ENCODE measurements at places on chromosomes 12 and 14.

DNA sequence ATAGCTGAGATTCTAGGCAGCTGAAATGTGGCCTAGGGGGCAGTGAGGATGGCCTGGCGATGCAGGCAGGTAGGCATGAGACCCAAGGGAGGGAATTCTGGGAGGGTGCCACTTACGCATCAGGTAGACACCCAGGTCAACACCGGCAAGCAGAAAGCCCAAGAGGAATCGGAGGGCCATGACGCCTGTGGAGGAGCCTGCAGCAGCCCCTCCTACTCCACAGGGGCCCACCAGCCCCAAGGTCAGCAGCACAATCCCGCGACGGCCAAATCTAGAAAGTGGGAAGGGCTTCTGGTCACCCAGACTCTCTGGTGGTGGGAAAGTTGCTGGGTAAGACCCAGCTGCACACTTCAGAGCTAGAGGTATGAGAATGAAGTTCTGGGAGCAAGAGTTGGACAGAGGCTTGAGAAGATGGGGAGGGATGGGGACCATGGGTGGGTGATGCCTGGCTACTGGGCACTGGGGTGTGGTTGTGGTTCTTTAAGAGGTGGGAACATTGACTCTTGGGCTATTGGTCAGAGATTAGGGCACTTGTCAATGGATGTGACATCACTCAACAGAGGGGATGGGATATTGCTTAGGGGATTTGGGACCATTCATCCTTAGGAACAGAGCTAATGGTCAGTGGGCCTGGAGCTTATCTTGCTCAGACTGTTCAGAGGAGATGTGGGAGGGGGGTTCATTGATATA lies 3.4 kb downstream of the SLC22A17 start:
- DNase-seq, result no peak

DNA sequence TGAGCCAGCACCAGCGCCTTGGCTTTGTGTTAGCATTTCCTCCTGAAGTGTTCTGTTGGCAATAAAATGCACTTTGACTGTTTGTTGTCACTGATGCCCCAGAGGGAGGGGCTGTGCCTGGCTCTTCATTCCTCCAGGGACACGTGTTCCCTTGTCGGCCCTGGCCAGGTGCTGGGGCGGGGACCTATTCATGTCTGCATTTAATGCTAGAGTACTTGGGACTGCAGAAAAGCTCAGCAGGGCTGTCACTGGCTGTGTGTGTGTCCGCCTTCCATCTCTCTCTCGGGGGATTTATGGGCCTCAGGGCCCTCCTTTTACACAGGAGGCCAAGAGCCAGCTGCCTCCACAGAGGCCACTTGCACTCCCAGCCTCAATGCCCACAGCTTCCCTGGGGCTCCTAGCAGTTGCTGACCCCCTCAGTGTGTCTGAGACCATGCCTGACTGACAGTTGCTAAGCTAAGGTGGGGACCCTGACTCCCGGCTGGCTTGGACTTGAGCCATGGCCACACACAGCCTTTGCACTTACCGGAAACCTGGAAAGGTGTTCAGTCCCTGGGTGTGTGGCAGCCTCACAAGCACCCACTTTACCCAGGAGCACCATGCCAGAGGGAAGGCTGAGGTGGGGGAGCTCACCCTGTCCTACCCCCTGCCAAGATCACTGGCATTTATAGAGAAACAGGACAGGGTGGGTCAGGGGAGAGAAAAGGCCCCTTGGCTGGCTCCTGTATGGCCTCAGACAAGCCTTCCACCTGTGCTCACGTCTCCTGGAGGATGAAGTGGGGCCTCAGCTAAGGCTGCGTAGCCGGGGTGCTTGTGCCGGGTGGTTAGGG lies 27.8 kb downstream of the HIP1R start:
- no peak for DNase-seq

DNA sequence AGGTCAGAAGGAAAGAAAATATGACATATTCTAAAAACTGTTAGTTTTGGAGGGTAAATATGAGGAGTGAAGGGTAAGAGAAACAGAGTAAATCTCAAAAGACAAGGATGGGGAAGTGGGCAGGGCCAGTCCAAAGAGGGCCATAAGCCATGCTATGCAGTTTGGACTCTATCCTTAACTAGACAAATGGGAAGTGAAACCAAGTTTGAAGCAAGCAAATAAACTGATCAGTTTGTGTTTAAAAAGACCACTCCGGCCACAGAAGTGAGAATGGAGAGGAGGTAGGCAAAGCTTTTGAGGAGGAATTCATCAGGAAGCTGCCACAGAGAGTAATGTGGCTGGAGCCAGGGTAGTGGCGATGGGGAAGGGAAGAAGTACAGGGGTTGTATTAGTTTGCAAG lies 37.5 kb upstream of the DAAM1 start:
- DNase-seq, result no peak

DNA sequence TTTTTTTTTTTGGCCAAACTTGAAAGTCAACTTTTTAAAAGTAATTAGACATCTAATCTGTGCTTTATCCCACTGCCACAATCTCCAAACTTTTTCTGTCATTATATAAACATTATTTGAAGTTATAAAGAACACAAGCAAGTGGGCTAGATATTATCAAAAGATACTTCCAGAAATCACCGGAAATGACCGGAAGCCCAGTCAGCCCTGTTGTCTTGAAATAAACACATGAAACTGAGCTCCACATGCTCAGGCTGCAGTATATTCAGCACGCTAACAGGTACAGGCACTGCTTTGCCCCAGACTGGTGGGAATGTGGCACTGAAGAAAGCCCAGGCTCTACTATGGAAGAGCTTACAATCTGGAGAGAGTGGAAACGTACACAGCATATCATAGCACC lies 158.9 kb upstream of the PLEKHG7 start:
- no peak for DNase-seq

DNA sequence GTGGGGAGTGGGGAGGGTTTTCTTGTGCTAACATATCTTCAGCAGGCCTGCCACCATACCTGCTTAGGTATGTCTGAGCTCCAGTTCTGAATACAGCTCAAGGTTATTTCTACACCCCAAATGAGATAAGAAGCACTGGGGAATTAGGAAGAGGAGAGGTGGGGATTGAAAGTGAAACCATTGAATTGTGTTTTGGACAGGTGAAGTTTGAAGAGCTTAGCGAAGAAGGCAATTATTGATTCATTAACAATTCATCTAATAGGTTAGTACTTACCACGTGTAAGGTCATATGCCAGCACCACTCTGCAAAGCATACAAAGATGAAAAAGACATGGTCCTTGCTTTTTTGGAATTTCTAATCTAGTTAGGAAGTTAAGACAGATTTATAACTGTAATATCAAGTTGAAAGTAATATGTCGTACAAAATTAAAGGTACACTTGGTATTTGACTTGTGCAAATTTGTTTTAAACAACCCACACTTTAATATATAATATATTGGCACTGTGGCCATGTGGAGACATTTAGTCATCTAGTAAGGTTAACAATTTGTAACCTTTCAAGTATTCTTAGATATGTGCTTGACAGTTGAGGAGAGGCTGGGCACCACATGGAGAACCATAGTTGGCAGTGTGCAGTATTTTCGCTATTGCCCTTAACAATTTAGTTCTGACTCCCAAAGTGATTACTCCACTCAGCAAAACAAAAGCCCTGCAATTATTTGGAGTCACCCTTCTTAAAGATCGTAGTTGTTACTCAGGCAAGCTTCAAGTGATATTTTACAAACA lies 3.6 kb downstream of the SMCO3 start:
- no peak for DNase-seq

GRCh38 chr14:30779210-30779609 lies 95.1 kb upstream of the COCH start:
- DNase-seq, result no peak

- no peak for DNase-seq
Observed at GRCh38 chr12:42631513-42631912, 42.0 kb upstream of the PRICKLE1 start.

DNA sequence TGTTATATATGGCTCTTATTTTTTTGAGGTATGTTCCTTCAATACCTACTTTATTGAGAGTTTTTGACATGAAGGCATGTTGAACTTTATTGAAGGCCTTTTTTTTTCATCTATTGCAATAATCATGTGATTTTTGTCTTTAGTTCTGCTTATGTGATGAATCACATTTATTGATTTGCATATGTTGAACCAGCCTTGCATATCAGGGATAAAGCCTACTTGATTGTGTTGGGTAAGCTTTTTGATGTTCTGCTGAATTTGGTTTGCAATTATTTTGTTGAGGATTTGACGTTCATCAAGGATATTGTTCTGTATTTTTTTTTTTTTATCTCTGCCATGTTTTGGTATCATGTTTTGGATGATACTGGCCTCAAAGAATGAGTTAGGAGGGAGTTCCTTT lies 15.2 kb upstream of the ART4 start:
- DNase-seq, result no peak

GRCh38 chr12:100797246-100797645 lies 2.7 kb downstream of the ANO4 start:
- no peak for DNase-seq

GRCh38 chr12:46219132-46219876 lies 49.5 kb downstream of the SLC38A1 start:
- no peak for DNase-seq

- no peak for DNase-seq
Observed at GRCh38 chr12:67477681-67478265, 170.8 kb upstream of the DYRK2 start.

- no peak for DNase-seq
Observed at GRCh38 chr14:71225113-71225512, 317.9 kb downstream of the PCNX1 start.
